ENCODE measurements at places on chromosomes 7 and 10. TPM values are rescaled to one million over a fixed set of nuclear protein-coding genes. Genes with fewer than 3 reads are reported as not detected.

The LEP gene
- total RNA-seq = not detected

The TDRD1 gene
- not detected for total RNA-seq

The CALML3 gene
- total RNA-seq = not detected

The OR2A7 gene
- total RNA-seq = not detected

The LRRC61 gene
- total RNA-seq = not detected

The CUTC gene
- 34.8 TPM for total RNA-seq

The FAM24B gene
- 12.9 TPM for total RNA-seq

The GPR15LG gene
- total RNA-seq = not detected

The MSRB2 gene
- total RNA-seq = 12.7 TPM

The ERVW-1 gene
- total RNA-seq = not detected

Measured in A549 treated with RU486 at 1 μM for 4 hours (cell line).